ENCODE measurements at places on chromosomes 6 and 20. TPM values are rescaled to one million over a fixed set of nuclear protein-coding genes. Genes with fewer than 3 reads are reported as not detected.

ISM1 gene
- 0.33 TPM for total RNA-seq

TOMM6 gene
- 77.7 TPM for total RNA-seq

SLC22A16 gene
- not detected for total RNA-seq

ECT2L gene
- total RNA-seq, result not detected

WFDC10B gene
- not detected for total RNA-seq

TINAG gene
- not detected for total RNA-seq

RNF5 gene
- total RNA-seq, result 30.9 TPM

All from uterine smooth muscle cell (primary cell).